Common myeloid progenitor, CD34-positive (primary cell): ENCODE measurements at places on chromosomes 3 and 15.
A peak's percentile ranks its signal among the peaks of the same experiment; 100 is the strongest.

DNA sequence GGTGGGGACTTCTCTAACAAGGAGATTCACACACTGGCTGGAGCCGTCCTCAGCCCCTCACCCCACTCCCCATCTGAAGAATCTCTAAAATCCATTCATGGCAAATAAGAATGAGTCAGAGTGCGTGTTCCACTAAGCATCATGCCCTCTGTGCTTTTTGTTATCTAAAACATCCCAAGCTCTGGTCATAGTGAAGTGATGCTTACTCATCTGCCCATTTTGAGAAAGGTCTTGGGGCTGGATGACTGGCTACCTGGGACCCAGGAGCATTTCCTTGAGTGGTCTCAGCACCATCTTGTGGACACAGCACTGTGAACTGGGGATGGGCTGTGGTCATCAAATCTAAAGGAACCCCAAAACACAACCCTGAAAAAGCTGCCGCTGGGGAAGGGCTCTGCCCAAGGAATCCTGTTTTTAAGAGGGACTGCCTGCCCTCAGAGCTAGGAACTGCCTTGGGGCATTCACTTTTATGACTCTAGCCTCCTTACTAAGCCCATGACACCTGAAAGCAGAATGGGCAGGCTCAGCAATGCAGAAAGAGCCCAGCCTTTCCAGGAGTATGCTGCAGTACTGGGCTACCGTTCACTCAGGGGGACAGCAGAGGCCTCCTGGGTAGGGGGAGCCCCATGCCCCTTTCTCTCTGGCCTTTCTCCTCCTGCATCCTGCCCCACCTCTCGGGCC, 53.5 kb downstream of the ZBTB38 start:
- no peak for DNase-seq

DNA sequence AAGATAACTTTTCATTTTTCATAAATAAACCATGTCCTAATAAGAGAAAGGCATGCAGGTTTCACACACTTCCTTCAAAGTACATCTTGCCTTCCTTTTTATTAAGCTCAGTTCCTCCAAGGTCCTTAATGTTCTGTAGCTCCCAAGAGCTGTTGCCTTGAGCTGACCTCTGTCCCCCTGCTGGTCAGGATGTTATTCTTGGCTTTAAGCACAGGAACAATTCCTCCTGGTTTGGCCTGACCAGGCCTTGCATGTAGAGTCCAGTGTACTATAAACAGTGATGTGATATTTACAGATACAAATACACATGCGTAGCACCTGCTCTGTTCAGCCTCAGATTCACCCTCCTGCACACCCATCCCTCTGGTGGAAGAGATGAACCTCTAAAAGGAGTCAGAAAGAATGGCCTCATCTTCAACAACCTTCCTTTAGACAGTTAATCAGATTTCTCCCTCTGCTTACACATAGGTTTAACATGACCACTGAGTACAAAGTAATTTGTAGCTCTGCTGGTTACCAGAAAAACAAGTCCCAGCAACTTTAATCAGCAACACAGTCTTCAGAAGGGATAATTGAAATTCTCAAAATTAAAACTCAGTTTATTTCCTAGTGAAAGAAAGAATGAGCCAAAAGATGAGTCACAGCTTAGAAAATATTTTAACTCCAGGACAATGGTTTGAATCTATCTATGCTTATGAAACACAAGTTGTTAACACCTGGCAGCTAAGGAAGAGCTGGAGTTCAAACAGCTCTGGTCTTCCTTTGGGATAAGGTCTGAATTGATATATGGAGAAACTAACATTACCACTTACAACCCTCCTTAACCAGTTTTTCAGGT, 46.5 kb downstream of the PTPN9 start:
- peak; percentile 45 for DNase-seq

- no peak for DNase-seq
Observed at GRCh38 chr3:159902546-159903314, 85.9 kb upstream of the IL12A start.

DNA sequence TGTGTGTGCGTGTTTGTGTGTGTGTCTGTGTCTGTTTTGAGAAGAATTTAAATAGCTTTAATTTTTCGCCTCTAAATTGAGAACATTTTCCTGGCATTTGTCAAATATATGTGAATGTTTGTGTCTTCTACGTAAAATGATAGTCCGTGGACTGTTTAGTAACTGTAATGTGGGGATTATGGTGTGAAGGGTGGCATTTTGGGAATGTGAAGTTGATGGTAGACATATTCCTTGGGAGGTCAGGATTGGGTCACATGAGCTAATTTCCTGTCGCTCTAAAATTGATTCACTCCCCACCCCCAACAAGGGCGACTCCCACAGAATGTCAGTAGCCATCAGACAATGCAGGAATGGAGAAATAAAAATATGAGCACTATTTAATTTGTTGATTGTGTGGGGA, 107.3 kb downstream of the ITPR1 start:
- DNase-seq, result no peak

- DNase-seq, result no peak
Observed at GRCh38 chr15:100191161-100191560, 150.6 kb downstream of the ADAMTS17 start.

DNA sequence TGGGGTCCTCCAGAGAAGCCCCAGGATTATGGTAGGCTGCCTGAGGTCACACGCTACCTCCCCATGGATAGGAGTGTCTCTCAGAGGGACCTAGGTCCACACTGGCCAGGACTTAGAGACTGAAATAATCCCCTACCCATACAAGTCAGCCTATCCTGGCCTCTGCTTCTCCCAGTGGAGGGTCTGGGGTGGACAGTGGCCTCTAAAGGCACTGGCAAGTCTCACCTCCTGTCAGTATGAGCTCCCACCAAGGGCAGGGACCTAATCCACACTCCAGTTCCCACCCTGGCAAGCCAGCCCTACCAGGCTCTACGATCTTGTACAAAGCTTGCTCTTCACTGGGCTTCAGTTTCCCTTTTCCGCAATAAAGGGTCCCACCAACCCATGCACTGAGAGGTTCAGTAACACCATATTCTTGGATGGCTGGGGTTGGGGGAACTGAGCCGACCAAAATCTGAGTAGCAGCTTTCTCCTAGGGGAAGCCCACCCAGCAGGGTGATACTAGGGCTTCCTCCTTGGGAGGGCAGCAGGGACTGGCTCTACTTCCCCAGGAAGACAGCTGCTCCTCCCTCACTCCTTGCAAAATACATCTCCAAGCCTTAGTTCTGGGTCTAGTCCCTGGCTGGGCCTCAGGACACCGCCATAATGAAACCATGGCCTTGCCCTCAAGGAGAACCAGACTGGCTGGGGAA, 2.4 kb downstream of the CISH start:
- DNase-seq, result no peak

- DNase-seq, result no peak
Observed at GRCh38 chr3:49121132-49121736, 611 bp upstream of the USP19 start.

GRCh38 chr3:40843208-40843624, 318.5 kb downstream of the ZNF621 start:
- DNase-seq, result no peak

DNA sequence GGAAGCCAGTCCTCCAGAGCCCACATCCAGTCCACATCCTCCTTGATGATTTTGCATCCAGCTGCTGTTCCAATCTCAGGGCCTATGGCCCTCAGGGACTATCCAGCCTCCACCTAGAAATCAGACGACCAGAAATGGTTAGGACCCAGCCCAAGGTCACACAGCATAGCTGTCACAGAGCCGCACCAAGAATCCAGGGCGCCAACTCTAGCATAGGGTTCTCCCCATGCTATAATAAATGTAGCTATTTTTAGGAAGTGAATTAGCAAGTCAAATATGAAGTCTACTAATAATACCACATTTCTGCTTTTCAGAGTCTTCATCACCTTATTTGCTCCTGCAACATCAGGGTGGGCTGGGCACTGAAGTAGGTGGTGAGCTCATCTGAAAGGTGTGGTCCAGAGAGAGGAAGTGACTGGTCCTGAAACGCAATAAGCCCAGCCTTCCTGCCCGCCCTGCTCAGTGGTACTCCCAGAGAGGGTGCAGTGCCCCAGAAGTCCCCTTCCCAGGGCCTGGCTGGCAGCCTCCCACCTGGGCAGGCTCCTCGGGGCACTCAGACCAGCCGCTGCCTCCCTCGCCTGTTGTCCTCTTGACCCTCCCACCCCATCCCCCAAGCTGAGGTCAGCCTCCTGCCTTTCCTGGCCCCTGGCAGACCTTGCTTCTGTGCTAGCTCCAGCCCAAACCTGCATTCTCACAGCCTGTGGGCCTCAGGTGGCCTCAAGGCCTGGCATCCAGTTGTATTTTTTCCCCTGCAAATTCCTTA, 17.6 kb upstream of the CYP11A1 start:
- peak; percentile 84 for DNase-seq

DNA sequence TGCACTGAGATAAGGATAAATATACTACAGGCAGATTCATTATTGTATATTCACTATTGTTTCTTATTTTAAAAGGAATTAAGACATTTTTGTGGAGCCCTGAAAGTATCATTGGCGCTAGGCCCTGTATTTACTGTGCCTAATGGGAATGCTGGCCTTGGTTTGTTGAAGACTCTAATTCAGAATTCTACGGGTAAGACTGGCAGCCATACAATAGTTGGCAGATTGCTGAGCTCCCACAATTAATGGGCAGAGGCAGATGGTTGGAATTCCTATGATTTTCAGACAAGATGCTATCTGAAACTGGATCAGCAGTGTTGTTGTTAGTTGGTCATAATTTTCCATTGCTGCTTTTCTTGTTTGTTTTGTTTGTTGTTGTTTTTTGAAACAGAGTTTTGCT, 14.7 kb downstream of the PGBD4 start:
- DNase-seq, result no peak

- DNase-seq, result no peak
Observed at GRCh38 chr15:89783111-89783860, 7.2 kb downstream of the MESP2 start.

DNA sequence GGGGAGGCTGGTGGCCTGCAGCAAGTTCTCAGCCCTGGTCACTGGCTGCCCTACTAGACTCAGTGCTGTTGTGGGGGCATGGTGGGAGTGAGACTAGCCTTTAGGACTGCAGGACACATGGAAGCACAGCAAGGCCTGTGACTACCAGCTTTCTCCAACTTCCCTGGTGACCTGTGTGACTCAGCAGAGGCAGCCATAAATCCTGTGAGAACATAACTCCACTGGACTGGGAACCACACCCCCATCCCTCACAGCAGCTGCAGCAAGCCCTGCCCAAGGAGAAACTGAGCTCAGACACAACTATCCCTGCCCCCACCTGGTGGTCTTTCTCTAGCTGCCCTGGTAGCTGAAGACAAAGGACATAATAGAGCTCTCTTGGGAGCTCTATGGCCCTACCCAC, 111.3 kb downstream of the DCLK3 start:
- DNase-seq, result no peak
